ENCODE measurements at places on chromosomes 3 and 15. TPM values are rescaled to one million over a fixed set of nuclear protein-coding genes. Genes with fewer than 3 reads are reported as not detected.
A peak's percentile ranks its signal among the peaks of the same experiment; 100 is the strongest.

- no peak for ATAC-seq
These were observed 291.8 kb downstream of the NAALADL2 start for GRCh38 chr3:175150812-175151401.

GRCh38 chr15:75036212-75036616 is 12.8 kb downstream of the PPCDC start:
- peak; percentile 85 for ATAC-seq

The CFAP20DC gene
- 7.2 TPM for total RNA-seq

The SEC22A gene
- total RNA-seq: 31.2 TPM

DNA sequence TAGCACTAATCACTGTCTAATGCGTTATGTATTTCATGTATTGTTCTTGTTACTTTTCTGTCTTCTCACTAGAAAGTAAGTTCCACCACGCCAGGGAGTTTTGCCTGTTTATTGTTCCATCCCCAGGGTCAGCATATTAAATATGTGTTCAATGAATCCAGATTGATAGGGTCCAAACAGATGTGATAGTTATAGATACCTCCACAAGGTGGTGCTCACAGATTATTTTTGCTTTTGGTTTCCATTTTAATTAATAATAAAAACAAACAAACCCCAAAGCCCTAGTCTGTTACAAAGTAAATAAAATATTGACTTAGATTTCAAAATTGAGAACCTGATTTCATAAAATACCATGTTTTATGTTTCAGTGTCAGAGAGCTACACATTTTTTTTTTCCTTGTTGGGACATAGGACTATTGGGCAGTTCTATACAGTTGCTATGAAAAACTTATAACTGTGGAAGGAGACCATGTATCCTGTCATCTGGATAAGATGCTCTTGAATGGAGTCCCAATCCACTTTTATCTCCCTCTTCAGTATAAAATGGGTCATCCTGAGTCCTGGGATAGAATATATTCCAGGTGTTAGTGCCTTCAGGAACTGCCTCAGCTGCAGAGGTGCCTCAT is 12.4 kb downstream of the OTOL1 start:
- ATAC-seq: no peak

DNA sequence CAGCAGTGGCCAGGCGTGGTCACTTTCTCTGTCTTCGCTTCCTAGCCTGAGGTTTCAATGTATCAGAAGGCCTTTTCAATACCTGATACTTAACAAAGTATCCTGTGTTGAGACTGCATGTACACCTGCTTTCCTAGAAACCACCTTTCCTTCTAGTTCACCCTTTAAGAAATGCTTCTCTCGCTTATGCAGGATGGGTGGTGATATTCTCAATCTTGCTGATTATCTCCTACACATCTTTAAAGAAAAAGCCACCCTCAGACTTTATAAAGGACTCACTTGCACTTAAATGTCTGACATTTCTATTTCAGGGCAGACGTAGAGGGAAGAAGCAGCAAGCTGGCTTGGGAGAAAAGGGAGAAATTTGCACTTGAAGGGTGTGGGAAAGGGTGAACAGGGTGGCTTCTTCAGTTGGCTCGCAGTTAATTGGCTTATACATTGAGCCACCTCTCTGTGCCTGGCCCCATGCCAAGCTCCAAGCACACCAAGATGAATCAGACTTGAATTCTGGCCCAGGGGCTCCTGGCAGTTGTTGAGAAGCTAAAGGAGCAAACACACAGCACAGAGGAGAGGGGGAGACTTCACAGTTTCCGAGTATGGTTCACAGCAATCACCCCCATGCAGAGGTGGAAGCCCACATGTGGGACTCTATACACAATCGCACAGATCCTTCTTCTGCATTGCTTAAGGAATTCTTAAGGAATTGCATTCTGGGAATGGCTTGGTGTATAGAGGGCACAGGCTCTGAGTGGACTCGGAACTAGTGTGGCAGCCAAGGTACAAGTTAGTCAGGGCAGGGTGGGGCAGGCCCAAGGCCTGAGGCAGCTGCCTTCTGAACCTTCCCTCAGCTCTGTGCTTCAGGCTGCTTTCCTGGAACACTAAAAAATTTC is 1.3 kb downstream of the ARL6IP5 start:
- ATAC-seq: peak; percentile 47

DNA sequence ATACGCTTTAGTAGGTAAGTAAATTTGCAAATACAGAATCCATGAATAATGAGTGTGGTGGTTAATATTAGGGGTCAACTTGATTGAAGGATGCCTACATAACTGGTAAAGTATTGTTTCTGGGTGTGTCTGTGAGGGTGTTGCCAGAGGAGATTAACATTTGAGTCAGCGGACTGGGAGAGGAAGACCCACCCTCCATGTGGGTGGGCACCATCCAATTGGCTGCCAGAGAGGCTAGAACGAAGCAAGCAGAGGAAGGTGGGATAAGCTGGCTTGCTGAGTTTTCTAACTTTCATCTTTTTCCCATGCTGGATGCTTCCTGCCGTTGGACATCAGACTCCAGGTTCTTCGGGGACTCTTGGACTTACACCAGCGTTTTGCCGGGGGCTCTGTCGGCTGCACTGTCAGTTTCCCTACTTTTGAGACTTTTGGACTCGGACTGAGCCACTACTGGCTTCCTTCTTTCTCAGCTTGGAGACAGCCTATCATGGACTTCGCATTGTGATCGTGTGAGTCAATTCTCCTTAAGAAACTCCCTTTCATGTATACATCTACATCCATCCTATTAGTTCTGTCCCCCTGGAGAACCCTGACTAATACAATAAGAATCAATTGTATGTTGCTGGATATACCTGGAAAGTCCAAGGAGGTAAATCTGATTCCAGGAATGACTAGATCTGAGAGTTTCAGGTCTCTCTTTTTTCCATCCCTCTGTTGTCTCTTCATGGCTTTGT is 25.8 kb upstream of the NEDD4 start:
- peak; percentile 86 for ATAC-seq

DNA sequence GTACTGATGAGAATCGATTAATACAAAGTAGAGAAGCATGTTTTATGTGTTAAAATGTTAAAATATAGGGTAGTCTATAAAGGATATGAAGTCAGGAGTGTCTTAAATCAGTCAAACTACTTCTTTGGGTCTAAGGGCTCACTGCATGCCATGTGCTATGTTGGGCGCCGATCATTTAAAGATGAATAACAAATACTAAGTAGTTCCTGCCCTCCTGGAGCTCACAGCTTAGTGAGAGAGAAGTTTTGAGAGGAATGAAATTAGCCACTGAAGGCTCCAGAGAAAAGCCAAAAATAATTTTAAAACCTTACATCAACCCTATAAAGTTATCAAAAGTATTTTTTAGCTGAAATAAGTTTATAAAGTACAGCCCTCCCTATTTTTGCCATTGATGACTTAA is 44.5 kb downstream of the BLM start:
- no peak for ATAC-seq

The GOLGA8J gene
- total RNA-seq: 0.13 TPM

- ATAC-seq: no peak
These were observed 18.1 kb upstream of the BOC start for GRCh38 chr3:113193288-113193687.

DNA sequence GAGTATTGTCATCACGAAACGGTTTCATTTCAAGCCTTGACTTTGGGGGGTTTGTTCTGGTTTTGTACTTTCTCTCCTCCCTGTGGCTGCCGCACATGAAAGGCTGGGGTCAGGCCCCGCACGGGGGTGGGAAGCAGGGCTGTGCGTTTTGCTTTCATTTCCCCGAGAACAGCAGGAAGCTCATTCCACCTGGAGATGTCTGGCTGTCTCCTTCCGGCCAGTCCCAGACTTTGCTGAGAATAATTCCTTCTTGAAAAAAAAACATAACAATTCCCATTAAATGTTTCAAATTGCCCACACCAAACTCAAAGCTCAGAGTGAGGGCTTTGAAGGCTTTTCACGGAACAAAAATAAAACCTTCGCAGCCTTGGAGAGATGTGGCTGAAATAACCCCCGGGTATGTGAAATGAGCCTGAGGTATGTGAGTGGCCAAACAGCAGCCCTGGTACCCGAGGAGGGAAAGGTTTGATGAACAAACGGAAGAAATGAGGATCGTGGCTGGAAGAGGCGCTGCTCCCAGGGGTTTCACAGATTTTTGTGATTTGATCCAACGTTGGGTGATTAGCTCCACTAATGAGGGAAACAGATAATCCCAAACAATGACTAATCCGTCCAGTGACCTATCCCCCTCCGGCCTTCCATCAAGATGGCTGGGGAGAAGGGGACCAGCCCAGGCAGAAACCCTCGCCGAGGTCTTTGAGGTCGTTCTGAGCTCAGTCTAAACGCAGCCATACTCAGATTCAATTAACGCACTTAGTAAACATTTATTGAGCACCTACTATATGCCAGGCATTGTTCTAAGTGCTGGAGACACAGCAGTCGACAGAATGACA is 126.9 kb upstream of the MEF2A start:
- no peak for ATAC-seq

The CERS3 gene
- not detected for total RNA-seq

GRCh38 chr3:15659254-15659975 is 57.9 kb downstream of the BTD start:
- ATAC-seq: no peak

- no peak for ATAC-seq
These were observed 45.9 kb downstream of the CGNL1 start for GRCh38 chr15:57422113-57422754.

GRCh38 chr15:73965758-73966113 is 26.4 kb downstream of the STOML1 start:
- no peak for ATAC-seq

The SLC27A2 gene
- total RNA-seq: 1.6 TPM

The CYP1A2 gene
- 0.06 TPM for total RNA-seq

The CLRN1 gene
- total RNA-seq: not detected

The SYNPR gene
- 4.1 TPM for total RNA-seq

The GRAMD1C gene
- 2.8 TPM for total RNA-seq

The ATP10A gene
- total RNA-seq: 0.27 TPM

DNA sequence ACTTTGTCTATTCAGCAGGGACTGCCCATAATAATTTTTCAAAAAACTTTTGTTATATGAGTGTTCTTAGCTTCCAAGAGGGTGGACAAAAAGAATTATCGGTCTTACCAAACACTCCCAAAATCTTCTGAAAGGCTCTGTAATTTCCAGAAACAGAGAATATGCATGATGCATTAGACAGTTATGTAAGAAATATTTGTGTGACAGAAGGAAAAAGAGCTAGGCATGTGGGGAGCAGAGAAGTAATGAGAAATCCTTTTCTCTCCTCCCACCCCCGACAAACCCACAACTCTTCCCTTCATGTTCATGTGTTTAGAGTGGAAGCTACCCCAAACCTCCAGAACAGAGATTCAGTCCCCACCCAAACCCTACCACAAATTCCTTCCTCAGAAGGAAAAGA is 86.8 kb downstream of the MYO5A start:
- ATAC-seq: no peak

The CIDEC gene
- 0.43 TPM for total RNA-seq

GRCh38 chr3:72629191-72629631 is 219.0 kb downstream of the SHQ1 start:
- ATAC-seq: no peak

- no peak for ATAC-seq
These were observed 12.5 kb downstream of the EID1 start for GRCh38 chr15:48890375-48890972.

GRCh38 chr3:44227632-44228031 is 14.1 kb upstream of the TOPAZ1 start:
- ATAC-seq: peak; percentile 23

DNA sequence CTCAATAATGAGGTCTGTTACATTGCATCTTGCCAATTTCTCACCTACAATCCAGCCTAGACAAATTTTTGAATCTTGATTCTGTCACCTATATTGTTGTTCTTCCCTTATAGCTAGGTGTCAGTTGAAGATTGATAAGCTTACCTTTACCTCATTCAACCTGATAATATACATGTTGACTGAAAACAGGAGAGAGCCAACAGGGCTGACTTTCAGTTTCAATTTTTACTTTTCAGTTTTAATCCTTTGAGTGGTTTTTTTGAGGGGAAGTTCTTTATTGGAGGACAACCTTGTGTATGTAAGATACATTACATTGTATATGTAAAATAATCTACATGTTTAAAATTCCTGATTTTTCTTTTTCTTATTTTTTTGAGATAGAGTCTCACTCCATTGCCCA is 5.8 kb downstream of the ATP13A5 start:
- no peak for ATAC-seq

GRCh38 chr3:178320456-178321351 is 215.5 kb upstream of the KCNMB2 start:
- ATAC-seq: peak; percentile 73

GRCh38 chr15:56619887-56620286 is 113.4 kb downstream of the ZNF280D start:
- no peak for ATAC-seq

DNA sequence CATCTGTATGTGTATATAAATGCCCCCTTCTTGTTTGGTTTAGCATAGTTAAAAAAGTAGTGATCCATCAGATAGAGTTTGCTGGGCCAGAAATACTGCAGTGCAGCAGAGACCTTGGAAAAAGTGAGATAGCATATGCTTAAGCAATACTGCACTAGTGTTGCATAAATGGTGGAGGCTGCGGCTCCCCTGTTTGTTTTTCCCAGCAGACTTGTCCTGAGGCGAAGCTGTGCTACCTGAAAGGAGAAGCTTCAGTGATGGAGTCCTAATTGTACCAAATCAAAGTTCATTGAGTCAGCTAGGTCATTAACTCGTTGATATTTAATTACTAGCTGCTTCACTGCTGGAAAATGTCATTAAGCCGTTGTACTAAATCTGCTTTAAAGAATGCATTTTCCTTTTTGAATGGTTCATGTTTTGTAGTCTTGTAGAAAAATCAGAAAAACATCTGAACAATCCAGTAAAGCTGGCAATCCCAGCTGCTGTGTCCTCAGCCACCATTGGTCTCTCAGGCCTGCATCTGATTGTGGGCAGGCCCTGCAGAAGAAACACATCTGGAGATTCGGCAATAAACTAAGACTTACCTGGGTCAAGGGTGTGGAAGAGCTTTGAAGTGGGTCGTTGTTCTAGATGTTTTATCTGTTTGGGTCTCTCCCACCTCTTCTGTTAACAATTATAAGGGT is 169.6 kb downstream of the B3GALNT1 start:
- ATAC-seq: no peak

The LDHAL6B gene
- 0.38 TPM for total RNA-seq

The ARGFX gene
- total RNA-seq: not detected

GRCh38 chr3:10596746-10597448 is 91.5 kb upstream of the ATP2B2 start:
- ATAC-seq: no peak

DNA sequence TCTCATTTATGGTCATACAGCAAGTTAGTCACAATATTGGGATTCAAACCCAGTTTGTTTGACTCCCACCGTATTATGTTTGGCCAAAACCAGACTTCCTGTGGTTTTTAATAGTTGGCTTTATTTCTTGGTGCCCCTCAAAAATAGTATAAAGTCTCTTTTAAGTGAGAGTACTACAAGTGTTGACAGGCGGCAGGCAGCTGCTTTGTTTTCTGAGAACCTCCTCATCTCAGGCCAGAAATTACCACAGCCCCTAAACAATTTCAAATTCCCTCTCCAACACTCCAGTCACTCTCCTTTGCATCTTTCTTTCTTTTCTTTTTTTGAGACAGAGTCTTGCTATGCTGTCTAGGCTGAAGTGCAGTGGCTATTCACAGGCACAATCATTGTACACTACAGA is 121.5 kb downstream of the POLR2M start:
- ATAC-seq: no peak

All from motor neuron (in vitro differentiated cells).